Occipital lobe (tissue), 3 donors: ENCODE measurements at places on chromosomes 6 and 20. TPM values are rescaled to one million over a fixed set of nuclear protein-coding genes. Genes with fewer than 3 reads are reported as not detected.

DNA sequence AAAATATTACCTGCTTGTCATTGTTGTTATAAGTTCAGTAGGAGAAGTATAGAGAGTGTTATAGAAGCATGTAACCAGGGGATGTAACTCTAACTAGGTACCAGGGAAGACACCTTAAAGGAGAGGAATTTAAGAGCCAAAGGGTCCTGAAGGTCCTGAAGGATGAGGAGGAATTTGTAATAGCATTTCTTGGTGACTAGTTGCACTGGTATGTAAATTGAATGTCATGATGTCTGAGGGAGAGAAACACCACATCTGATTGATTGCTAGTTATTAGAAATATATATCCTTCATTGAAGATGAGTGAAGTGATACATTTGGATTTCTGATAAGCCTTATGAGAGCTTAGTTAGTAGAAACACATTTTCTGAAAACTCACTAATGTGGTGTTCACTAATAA is 643.8 kb downstream of the RFPL4B start:
- DNase-seq: no peak

SPEF1 gene
- total RNA-seq: 0.16 TPM

- no peak for DNase-seq
These were observed 218.3 kb upstream of the CST7 start for GRCh38 chr20:24730750-24731149.

SYNDIG1 gene
- total RNA-seq: 32.6 TPM

GRCh38 chr20:38766071-38766470 is 17.8 kb downstream of the ACTR5 start:
- no peak for DNase-seq

DNA sequence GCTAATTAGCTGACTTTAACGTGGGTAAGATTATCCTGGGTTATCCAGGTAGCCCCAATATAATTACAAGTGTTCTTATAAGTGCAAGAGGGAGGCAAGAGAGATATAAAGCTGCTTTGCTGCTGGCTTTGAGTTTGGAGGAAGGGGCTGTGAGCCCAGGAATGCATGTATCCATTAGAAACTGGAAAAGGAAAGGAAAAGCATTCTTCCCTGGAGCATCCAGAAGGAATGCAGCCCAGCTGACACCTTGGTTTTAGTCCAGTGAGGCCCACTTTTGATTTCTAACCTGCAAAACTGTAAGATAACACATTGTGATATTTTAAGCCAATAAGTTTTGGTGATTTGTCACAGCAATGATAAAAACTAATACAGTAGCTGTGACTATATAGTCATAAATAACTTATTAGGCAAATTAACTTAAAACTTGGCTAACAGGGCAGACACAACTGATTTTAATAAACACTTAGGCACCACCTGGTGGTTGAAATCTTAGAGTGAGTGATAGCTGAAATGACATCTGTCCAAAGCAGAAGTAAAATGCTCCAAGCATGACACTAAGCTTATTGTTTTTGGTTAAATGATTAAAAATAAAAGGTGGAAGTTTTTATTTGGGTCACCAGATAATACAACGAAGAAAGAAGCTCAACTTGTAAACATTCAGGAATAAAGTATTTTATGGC is 35.6 kb downstream of the ADGRF4 start:
- DNase-seq: no peak

FAM135A gene
- 161 TPM for total RNA-seq
